ENCODE measurements at places on chromosomes 3 and 15.

DNA sequence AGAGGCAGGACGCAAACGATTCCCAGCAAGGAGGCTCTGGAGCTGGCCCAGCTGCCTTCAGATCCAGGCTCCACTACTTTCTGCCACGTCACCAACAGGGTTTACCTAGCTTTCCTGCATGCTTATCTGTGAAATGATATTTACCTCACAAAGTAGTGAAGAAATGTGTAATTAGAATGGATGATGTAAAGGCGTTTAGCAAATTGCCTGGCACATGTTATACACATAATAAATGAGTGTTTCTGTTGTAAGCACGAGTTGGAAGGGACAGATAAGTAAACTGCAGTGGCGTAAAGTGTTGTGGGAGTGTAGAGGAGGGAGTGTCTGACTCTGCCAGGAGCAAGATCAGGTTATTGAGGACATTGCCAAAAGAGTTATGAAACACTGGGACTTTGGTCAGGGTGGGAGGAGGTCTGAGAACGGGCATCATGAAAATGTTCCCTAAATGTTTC, 3.5 kb upstream of the CHAC1 start:
- no peak for ATAC-seq

DNA sequence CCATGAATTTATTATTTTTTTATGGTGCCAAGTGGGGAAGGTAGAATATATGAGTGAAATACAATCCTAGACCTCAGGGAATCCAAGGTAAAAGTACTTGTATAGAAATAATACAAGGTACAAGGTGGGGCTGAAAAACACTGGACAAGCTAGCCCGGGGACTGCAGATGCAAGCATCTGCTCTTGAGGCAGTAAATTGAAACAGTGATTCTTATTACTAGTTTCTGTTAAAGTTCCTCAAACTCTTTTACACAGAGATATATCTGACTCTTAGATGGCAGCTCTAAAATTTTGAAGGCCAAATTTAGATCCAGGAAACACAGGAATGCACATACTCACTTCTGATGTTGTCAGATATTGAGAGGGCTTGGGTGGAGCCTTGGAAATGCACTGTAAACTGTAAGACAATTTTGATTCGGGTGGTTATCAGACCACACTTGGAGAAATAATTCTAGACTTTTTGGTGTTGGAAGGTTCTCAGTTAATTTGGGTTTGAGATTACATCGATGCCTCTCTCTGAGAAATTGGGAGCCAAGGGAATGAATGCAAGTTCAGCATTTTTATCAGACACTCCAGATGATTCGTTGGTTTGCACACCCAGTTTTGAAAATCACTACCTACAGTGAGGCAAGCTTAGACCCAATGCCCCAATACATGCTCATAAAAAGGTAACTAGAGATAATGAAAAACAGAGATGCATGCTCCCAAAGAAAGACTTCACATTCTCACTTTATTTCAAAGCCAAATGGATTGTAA, 7.3 kb downstream of the TP63 start:
- ATAC-seq = no peak

- no peak for ATAC-seq
Measured at GRCh38 chr3:178277605-178278004, 258.6 kb upstream of the KCNMB2 start.

GRCh38 chr15:87287156-87287555, 969.4 kb downstream of the NTRK3 start:
- ATAC-seq = peak; percentile 59

- ATAC-seq = no peak
Measured at GRCh38 chr3:53646723-53647122, 152.3 kb downstream of the CACNA1D start.

GRCh38 chr3:194555175-194556062, 68.6 kb upstream of the ATP13A3 start:
- ATAC-seq = no peak

DNA sequence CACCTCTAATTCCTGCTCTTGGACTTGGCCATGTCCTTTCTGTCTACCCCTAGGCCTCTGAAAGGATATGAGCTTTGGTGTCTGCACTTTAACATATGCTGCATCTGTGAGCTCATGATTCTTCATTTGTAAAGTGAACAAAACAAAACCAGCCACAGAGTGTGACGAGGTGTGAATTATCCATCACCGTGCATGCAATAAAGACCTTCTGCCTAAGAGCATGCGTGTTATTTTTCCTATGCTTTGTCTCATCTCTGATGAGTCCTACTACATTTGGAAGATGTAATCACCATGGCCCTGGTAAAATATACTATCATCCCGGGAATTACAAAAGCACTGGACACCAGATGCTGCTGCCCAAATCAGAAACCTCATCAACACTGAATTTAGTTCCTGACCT, 103.5 kb upstream of the KCNAB1 start:
- ATAC-seq = no peak

- no peak for ATAC-seq
Measured at GRCh38 chr3:32484436-32484835, 18.2 kb downstream of the CMTM6 start.

- ATAC-seq = no peak
Measured at GRCh38 chr3:71433631-71434030, 149.9 kb downstream of the FOXP1 start.

DNA sequence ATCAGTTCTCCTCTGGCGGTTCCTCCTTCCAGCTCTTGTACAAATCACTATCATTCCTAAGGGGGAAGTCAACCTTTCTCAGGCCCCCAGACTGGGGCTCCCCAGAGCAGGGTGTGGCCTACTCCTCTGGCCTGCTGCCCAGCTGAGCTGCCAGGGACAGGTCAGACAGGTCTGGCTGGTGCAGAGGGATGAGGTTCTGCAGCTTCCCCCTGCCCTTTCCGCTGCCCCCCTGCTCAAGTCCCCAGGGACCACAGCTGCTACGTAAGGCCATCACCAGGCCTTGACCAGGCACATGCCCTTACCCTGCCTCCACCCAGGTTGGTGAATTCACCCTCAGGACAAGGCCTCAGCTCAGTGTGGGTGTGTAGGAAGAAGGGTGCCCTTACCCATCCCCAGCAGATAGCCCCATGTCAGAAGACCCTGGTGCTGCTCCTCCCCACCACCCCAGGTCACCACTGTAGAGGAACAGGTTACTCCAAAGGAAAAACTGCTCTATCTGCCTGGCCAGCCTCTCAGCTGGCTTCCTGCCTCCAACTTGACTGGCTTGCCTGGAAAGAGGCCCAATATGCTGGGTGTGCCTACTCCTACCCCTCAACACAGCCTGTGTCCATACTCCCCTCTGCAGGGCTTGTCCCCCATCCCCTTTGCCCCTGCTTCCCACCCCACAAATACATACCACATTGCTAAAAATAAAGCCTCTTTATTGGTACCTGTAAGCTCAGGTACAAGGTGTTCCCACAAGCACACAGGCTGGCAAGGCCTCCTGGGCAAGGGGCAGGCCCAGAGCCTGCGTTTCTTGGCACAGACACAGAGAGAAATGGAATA, 12.0 kb downstream of the CSRNP1 start:
- ATAC-seq = peak; percentile 88
